Motor neuron (in vitro differentiated cells): ENCODE measurements at places on chromosomes 16 and 17. TPM values are rescaled to one million over a fixed set of nuclear protein-coding genes. Genes with fewer than 3 reads are reported as not detected.

DNA sequence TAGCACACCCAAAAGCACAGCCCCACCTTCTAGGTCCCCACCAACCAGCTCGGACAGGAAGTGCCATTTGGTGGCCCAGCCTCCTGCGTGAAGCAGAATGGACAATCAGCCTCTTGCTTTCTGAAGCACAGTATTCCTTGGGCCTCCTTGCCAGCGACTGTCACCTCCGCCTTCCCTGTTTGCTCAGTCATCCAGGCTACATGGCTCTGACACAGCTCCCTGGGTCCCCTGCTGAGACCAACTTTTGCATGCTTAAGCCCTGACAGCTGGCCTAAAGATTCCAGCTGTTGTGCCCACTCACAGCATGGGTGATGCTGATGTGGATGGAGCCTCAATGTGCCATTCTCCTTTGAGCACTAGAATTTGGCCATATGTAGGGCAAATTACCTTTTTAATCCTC lies 4.5 kb upstream of the CACNG5 start:
- ATAC-seq = no peak

GRCh38 chr16:84947996-84948850 lies 63.1 kb downstream of the ZDHHC7 start:
- no peak for ATAC-seq

ITGA3 gene
- 9.0 and 14.8 TPM in 2 replicates for total RNA-seq

- no peak for ATAC-seq
Observed at GRCh38 chr17:40895106-40895730, 10.2 kb upstream of the KRT20 start.
